ENCODE measurements at places on chromosomes 3 and 15.
A peak's percentile ranks its signal among the peaks of the same experiment; 100 is the strongest.

DNA sequence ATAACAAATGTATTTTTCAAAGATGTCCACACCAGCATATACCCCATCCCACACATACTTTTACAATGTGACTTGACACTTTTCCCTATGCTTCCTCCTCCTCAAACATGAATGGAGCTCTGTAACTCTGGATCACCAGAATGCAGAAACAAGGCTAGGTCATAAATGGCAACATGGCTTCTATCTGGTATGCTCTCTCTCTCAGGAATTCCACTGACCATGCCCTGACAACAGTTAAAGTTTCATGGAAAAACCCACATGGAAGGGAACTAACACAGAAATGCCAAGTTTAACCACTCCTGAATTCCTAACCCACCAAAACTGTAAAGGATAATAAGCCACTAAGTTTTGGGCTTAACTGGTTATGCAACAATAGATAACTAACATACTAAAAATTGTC is 19.9 kb downstream of the MYO9A start:
- DNase-seq, result no peak

- DNase-seq, result peak; percentile 59
These were observed 11.5 kb downstream of the ARHGEF3 start for GRCh38 chr3:56790016-56790821.

DNA sequence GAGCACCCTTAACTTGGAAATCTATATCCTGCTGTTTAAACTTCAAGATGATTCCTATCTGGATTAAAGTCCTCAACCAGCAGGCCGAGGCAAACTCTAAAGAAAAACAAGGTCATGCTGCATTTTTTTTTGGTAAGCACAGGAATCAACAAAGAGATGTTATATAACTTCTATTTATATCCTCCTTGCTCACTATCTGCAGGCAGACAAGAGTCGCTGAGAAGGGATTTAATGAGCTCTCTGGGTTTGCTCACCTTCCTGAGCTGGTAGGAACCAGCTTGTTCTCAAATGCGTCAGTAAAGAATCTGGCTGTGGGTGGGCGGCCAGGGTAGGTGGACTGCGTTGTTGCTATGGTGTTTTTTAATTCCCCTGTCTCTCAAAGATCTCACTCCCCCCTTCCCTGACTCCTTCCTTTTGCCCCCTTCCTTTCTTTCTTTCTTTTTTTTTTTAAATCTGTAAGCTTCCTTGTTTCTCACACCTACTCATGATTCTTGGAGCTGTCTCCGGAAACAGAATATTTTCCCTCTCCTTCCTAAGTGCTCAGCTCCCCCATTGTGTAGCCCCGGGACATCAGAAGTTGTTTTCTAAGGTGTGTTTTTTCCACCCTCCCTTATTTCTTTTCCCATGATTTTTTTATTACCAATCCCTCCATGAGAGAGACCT is 228.8 kb upstream of the BHLHE40 start:
- no peak for DNase-seq

- no peak for DNase-seq
These were observed 25.5 kb downstream of the SLC22A14 start for GRCh38 chr3:38307599-38307998.

GRCh38 chr3:106609666-106610301 is 741.0 kb upstream of the CBLB start:
- DNase-seq, result peak; percentile 68

DNA sequence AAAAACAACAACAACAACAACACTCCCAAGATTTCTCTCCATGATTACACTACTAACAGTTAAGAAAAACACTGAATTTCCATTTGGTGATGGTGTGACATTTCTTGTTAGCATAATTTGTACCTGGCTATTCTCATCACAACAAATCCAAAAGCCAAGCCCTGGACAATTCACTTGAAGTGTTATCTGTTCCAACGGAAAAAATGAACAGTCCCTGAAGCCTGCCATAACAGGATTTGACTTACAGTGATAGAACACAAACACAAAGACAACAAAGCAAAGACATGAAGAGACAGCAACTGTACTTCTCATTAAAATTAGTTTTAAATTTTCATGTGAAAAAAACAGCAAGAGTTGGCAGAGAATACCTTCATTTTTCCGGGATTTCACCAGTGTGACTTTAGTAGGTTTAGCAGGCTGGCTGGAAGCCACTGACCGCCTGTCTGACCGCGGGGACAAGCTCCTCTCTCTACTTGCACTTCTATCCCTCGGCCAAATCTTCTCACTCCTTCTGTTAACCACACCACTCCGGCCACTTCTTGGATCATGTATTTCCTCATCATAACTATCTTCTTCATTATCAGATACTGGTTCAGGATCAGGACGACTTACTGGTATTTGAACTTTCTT is 56.3 kb downstream of the TJP1 start:
- no peak for DNase-seq

GRCh38 chr15:64854041-64854440 is 12.3 kb downstream of the PLEKHO2 start:
- no peak for DNase-seq

DNA sequence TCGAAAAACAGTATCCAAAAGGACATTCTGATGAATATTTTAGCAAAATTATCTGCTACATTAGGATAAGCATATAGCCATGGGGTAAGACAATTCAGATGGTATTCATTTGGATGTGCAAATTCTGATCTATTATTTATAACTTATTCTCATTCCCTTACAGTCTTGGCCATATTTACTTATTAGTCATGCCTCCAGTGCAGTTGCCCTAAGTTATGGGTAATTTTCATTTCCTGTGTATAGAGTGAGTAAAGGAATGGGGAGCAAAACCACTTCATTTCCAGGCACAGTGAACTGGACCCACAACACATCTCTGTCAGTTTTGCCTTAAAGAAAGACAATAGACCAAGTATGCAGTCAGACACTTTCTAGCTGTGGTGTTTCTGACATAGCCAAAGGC is 134.3 kb downstream of the POLQ start:
- no peak for DNase-seq

- no peak for DNase-seq
These were observed 151.6 kb downstream of the FOXB1 start for GRCh38 chr15:60155661-60156060.

GRCh38 chr15:78629031-78629715 is 8.4 kb upstream of the CHRNA3 start:
- no peak for DNase-seq

- no peak for DNase-seq
These were observed 2.6 kb downstream of the ZNF710 start for GRCh38 chr15:90003736-90004135.

- DNase-seq, result no peak
These were observed 442 bp downstream of the QTRT2 start for GRCh38 chr3:114057011-114057347.

GRCh38 chr3:11514191-11514821 is 129.4 kb downstream of the VGLL4 start:
- no peak for DNase-seq

DNA sequence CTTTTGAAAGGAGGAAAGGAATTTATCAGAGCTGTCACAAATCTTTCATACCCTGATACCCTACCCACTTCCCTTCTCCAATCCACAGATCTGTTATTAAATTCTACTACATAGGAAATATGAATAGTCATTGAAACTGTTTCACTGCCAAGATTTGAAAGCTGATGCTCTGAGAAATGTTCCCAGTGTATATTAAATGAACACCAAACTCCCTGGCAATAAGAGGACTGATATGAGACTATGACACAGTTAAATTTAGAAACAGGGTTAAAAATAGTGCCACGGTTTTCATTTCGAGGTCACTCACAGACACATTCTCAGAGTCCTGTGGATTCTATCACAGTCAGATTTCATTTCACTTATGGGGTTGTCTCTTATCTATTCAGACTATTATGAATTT is 27.2 kb upstream of the GBE1 start:
- DNase-seq, result no peak

DNA sequence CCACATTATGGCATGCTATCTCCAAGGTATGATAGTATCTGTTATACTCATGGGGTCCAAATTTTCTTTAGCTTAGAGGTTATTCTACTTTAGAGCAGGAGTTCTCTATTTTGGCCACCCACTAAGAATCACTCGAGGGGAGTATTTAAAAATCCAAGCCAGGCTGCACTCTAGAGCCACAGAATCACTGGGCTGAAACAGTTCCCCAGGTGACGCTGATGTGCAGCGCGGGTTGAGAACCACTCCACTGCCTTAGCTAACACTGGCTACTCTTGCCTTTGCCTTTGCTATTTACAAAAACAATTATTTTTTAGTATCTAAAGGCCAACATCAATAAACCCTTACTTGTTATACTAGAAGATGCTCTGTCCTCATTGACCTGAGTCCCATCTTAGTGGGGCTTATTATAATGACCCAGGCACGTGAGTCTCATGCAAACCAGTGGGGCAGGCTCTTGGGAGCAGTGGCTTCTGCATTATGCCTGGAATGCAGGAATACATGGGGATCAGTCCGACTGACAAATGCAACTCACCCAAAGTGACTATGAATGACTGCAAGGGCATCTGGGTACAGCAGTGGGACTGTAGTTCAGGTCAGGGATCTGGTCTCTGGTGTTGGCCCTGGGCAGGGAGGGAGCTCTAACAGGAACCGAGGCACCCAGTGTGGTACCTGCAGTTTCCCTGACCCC is 21.7 kb upstream of the CGNL1 start:
- DNase-seq, result no peak

DNA sequence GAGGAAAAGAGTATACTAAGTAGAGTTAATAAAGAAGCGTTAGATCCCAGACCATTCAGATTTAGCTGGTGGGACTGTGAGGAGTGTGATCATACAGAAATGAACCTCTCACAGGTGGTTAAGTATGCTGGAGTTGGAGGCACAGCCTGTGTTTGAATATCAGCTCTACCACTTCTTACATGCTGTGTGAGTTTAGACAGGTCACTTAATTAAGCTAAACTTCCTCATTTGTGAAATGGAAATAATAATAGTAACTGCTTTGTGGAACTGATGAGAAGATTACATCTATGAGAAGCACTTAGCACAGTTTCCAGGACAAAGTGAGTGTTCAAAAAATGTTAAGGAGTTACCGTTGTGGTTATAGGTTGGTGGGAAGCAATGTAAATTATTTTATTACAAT is 8.4 kb downstream of the ACP3 start:
- DNase-seq, result no peak

- DNase-seq, result no peak
These were observed 77.8 kb upstream of the WDR72 start for GRCh38 chr15:53837263-53837662.

GRCh38 chr3:25259871-25260270 is 168.2 kb upstream of the RARB start:
- no peak for DNase-seq

- DNase-seq, result peak; percentile 29
These were observed 43.9 kb upstream of the PLXND1 start for GRCh38 chr3:129650256-129650872.

GRCh38 chr15:43249236-43249635 is 17.5 kb downstream of the TGM5 start:
- DNase-seq, result no peak

DNA sequence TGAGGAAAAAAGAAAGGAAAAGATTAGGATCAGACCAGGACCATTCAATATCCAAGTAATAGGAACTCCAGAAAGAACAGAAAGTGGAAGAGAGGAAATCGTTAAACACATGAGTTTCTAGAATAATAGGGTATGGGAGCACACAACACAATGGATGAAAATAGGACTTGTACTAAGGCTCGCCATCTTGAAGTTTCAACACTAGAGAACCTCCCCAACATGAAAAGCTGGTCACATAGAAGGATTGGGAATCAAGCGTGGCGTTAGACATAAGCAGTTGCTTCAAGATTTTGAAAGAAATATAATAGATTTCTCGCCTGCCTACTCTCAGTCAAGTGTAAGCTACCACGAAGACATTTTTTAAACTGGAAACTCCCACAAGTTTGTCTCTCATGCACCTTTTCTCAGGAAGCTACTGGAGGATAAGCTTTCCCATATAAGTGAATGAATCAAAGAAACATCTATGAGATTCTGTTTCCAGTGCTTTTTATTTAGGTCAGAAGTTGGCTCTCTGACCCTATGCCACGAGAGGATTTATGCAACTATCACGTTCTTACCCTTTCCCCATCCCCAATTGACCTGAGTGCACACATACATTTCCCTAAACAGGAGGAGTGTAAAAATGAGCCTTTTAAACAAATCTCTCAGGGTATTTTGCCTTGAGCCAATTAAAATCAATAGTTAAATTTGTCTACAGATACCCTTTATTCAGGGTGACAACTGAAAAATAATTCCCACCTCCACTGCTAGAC is 45.2 kb downstream of the GHSR start:
- DNase-seq, result no peak

DNA sequence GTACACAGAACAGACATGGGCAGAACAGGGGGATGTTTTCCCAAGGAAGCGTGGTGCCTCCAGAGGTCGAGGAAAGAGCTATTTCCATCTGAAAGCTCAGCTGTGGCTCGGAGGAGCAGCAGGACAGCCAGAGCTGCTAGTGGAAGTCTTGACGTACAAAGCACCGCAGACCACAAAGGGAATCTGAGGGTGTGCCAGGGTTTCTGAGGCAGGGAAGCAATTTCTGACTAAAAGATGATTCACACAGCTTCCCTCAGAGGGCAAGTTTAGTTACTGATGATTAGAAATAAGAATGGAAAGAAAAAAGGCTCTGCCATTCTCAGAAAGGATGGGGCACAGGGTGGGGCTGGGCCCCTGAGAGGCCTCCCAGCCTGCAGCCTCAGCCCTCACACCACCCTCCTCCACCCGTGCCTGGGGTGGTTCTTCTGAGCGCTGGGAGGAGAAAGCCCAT is 45.8 kb upstream of the SEC13 start:
- no peak for DNase-seq

DNA sequence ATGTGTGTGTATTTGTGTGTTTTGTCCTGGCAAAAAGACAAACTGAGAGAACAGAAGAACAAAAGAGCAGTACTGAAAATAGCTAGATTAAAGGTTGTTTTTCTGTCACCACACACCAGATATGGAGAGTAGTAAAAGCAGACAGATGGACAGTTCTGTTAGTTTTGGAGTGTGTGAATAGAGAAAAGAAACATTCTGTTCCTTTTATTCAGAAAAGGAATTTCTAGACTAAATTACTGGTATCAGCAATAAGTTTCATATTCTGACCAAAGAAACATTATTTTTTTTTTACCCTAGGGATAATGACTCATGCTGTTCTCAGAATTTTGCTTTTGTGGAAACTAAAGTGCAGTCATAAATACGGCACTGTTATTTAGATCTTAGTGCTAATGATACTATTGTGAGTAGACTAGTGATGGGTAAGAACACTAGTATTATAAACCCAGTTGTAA is 32.9 kb downstream of the PIK3CA start:
- DNase-seq, result no peak

- no peak for DNase-seq
These were observed 61.0 kb downstream of the ATP8B4 start for GRCh38 chr15:50057905-50058639.

- DNase-seq, result no peak
These were observed 498.4 kb upstream of the UBE2E2 start for GRCh38 chr3:22704571-22705354.

- DNase-seq, result no peak
These were observed 111.0 kb upstream of the TRPM1 start for GRCh38 chr15:31212326-31213080.

Data from CD4-positive, alpha-beta T cell treated with Interleukin-6 at 100 ng/mL for 8 hours (primary cell).